Activated gamma-delta T cell treated with anti-CD3 and anti-CD28 coated beads, Interleukin-2, amount 50 U/mL, for 16 hours (primary cell): ENCODE measurements at places on chromosomes 7 and 10.

DNA sequence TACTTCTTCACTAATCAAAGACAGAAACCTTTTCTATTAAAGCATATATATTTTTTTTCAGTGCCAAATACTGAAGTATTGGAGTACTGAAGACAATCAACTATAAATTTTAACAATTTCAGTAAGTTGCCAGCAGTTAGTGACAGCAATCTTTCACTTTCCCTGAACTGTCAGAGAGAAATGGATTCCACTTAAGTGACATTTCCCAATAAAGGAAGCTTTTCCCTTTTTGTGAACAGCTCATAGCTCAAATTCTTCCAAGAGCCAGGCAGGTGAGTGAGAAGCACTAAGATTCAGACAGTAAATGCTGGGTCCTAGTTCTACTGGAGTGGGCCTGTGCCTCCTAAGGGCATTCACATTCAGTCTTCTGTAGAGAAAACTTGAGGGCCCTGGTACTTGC is 142.0 kb downstream of the SRPK2 start:
- DNase-seq = no peak

DNA sequence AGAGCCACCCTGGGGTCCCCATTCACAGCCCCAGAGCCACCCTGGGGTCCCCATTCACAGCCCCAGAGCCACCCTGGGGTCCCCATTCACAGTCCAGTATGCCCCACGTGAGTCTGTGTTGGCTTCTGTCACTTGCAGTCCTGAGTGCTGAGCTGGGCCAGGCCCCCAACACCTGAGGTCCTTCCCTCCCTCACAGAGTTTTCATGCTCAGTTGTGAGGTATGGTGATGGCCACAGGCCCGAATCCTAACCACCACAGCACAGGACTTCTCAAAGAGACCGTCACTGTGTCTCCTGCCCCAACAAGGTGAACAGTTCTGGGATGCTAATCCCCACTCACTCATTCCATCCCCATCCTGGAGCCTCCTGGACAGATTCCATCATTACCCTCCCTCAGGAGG is 239.2 kb downstream of the PTPRN2 start:
- DNase-seq = no peak

GRCh38 chr7:3039787-3040186 is 3.9 kb downstream of the CARD11 start:
- DNase-seq = no peak

DNA sequence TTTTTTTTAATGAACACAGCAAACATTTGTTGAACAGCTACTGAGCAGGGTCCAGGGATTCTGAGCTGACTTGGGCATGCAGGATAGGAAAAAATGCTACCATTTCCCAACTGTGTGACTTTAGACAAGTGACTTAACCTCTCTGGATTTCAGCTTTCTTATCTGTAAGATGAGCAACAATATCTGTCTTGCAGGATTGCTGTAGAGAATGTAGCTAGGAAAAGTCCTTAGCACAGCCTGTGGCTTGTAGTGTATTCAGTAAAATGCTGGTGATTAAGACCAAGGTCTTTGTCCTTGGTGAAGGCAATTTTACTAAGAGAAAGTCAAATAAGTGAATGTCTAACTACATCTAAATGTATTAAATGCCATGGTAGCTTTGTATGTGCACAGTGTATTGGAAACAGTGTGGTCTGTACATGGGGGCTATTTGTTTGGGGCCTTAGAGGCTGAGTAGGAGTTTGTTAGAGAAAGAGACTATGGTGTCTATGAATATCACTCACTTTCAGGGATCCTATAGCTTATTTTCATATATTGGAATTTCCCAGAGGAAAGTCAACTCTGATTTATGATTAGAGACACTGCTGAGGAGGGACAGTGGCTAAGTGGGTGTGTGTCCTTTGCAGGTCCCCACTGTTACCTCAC is 118.9 kb downstream of the CDH23 start:
- no peak for DNase-seq

DNA sequence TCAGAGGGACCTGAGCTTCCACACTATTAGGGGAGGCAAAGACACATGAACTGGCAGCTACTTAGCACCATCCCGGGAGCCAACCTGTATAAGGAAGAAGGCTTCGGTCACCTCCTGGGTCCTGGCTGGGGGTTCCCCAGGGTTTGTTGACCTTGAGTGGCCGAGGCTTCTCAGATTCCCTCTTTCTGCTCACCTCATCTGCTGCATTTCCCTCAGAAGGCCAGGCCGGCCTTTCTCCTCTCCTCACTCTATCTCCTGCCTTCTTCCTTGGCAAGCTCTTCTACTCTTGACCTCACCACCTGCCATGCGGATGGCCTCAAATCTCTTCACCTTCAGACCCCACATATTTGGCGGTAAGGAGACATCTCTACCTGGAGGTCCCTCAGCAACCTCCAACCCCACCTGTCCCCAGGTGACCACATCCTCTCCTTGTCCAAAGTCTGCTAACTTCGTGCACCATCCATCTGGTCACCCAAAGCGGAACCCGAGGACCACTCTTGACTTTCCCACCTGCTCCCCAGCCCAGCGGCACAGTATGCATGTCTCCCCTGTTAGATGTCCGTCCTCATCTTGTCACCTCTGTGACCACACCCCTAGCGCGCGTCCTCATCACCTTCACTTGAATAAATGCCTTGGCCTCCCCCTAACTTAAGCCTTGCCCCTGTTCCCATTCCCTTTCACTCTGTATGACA is 133.8 kb upstream of the UNC5B start:
- DNase-seq = no peak

GRCh38 chr10:71835671-71836595 is 15.1 kb downstream of the PSAP start:
- no peak for DNase-seq

- DNase-seq = no peak
Measured at GRCh38 chr10:113522460-113522859, 30.4 kb upstream of the HABP2 start.

GRCh38 chr10:5089865-5090264 is 4.3 kb upstream of the AKR1C3 start:
- no peak for DNase-seq

GRCh38 chr7:83931968-83932367 is 262.6 kb downstream of the SEMA3A start:
- DNase-seq = no peak

DNA sequence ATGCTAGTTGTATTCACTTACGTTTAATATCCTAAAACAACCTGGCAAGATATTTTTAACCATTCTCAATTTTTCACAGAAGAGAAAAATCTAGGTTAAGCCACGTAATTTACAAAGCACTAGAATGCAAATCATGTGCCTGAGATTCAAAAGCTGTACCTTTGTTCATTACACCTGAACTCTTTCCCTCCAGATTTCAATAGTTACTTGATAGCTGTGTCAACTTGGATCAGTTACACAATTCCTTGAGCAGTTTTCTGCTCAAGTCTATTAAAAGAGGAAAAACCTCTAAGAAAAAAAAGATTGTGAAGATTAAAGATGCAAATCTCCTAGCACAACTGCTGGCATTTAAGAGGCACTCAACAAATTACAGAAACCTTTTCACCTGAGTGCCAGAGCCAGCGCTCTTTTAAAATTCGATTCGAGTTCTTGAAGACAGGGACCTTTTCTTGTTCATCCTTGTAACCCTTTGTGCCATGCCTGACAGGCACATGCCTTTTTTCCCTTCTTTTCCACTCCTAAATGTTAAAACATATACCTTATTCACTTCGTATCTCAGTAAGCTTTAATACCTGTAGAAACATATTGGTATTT is 886 bp downstream of the NSUN6 start:
- no peak for DNase-seq

- DNase-seq = no peak
Measured at GRCh38 chr10:52208365-52208764, 105.7 kb upstream of the DKK1 start.

- no peak for DNase-seq
Measured at GRCh38 chr7:135790371-135790977, 41.9 kb upstream of the FAM180A start.
